Ovary (tissue), 10 donors: ENCODE measurements at places on chromosomes 2 and 18. TPM values are rescaled to one million over a fixed set of nuclear protein-coding genes. Genes with fewer than 3 reads are reported as not detected.

DNA sequence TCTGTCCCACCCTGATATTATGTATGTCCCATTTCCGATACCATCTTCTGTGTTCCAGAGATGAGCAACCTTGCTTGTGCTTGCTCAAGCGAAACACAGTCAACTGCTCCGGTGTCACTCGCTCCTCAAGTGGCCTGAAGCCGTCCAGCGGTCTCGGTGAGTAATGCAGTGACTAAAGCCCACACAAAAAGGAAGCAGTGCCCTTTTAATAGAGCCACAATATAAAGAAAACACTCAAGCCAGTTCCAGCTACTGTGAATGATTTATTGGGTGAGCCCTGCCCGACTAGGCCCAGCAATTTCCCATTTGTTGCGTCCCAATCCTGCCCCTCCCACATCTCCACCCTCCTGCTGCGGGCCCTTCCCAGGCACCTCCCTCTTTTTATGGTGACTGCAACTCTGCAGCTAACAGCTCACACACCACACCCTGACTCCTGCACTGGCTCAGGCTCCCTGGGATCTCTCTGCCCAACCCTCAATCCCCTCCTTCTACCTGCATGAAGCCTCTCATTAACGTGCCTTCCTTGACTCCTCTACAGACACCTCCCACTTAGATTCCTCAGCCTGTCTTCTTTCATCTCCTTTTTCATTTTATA is 44.2 kb upstream of the DSC1 start:
- no peak for DNase-seq

FTCDNL1 gene
- 1.7 TPM for total RNA-seq

DNA sequence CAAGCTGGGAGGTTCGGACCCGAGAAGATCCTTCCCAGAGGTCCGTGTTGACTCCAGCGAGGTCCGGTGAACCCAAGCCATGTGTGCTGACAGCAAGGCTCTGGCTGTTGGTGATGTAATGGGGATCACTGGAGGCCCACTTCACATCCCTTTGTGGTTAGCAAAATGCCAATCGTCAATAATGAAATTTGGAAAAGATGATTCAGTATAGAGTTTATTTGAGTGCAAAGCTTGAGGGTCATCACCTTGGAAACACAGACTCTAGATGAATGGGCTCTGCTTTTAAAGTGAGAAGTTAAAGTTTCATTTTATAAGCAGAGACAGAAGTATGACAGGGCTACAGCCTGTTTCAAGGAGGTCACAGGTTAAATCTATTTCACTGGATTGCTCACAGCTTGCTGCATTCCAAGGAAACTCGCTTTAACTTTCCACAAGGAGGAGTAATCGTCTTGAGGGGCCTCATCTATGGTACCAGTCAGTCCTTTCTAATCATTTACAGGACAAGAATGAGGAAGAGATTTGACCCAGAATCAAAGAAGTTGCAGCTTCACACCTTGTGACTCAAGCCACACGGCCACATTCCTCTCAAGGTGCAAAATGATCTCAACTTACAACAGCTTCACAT is 140.5 kb downstream of the TPO start:
- no peak for DNase-seq

ICOS gene
- total RNA-seq: 0.11 TPM

DNA sequence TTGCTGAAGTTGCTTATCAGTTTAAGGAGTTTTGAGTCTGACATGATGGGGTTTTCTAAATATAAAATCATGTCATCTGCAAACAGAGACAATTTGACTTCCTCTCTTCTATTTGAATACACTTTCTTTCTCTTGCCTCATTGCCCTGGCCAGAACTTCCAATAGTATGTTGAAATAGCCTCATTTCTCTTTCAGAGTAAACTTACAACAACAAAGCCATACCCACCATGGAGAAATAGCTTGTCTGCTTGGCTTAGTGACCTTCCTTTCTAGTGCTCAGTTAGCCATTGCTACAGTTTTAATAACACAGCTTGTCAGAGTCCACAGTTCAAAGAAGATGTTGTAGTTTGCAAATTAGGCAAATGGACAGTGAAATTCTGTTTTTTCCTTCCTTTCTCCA is 228.0 kb downstream of the ETAA1 start:
- DNase-seq: no peak

GRCh38 chr2:175035806-175036205 is 30.6 kb upstream of the CHN1 start:
- no peak for DNase-seq

DNA sequence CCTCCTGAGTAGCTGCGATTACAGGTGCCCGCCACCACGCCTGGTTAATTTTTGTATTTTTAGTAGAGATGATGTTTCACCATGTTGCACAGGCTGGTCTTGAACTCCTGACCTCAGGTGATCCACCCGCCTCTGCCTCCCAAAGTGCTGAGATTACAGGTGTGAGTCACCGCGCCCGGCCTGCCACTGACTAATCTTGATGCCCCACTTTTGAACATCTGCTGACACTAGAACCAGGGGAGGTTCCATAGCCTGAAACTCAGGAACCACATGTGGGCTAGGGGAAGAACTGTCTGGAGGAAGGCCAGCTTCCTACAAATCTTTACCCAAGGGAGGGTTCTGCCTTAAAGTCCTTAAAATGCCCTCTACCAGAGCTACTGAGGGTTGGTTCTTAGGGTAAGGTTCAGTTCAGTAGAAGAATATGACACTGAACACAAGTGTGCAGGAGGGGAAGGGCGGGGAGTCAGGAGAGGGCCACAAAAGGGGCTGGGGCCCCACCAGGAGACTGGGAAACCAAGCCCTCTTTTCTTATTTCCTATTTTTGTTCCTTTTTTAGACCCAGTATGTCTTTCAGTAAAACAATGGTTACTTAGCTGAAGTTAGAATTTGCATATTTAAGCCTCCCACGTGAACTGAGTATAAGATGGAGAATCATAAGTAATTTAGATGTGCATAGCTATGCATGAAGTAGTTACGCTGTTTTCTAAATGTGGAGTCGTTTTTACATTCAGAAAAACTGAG is 6.3 kb upstream of the RAB31 start:
- DNase-seq: no peak

DNA sequence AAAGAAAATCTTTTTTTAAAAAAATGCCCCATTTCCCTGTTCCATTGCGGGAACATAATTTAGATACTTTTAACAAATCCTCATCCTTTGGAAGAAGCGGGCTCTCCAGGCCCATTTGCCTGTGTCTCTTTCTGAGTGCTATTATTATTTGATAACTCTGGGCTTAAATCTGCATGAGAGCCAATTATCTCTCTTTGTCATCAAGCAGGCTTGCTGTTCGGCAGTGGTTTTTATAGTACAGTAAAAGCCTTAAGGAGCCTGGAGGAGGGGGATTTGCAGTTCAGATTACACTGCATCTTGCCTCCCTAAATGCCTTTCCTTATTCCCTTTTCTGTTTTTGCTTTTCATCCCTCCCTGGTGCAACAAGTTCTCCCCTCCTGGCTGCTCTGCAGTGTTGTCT is 50.6 kb downstream of the CELF4 start:
- DNase-seq: no peak

GRCh38 chr2:160925956-160926355 is 234.3 kb upstream of the TANK start:
- DNase-seq: no peak

CHRNG gene
- total RNA-seq: not detected

- no peak for DNase-seq
These were observed 31.5 kb downstream of the ADNP2 start for GRCh38 chr18:80140455-80140985.

GRCh38 chr2:224995419-224995818 is 46.8 kb downstream of the DOCK10 start:
- no peak for DNase-seq

DNA sequence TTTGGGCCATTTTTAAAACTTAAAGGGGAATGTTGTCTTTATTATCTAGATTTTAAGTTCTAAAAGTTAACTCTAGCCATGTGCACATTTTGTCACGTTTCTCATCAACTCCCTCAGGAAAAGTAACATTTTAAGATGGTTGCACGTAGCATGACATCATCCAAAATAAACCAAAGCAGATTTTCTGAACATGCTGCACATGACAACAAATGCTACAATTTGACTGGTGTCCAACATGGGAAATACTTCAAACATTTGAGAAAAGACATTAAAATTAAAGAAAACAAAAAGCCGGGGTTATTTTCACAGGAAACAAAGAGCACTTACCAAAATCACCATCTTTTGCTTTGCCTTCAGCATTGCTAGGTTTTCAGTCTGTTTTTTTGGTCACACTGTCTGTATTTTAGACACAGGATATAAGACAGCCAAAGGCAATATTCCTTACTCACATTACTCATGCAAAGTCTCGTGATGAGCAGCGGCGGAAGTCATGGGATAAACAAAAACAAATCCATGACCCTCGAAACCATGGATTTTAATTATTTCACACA is 51.3 kb upstream of the RND3 start:
- DNase-seq: no peak
